Renal cortex interstitium (tissue), 15 donors: ENCODE measurements at places on chromosomes 7 and 10. TPM values are rescaled to one million over a fixed set of nuclear protein-coding genes. Genes with fewer than 3 reads are reported as not detected.

DNA sequence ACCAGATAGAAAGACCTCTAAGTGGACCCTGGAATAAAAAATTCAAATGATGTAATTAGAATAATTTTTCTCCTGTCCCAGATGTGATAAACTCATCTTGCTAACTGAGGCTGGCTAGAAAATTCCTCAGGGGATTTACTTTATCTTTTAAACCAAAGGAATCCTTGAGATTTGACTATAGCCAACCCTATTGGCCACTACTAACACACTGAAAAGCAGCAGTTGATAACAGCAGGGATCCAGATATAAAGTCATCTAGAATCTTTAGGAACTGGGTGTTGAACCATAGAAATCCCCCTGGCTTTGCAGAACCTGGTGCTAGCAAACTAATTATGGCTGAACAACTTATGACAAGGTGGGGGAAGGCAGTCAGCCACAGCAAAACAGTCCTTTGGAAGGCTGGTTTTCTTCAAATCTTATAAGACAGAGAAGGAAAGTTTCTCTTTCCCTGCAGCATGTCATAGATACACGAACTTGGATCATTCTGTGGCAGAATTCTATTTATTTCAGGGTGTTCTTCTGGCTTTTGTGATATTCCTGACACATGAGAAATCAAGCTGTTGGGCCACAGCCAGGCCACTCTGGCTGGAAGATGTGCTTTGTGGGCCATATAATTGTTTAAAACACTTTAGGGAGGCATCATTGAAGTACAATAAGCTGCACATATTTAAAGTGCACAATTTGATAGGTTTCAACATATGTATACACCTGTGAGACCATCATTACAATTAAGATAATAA is 643.6 kb downstream of the SORCS3 start:
- DNase-seq, result no peak

GRCh38 chr7:72099784-72100183 is 312.4 kb downstream of the CALN1 start:
- no peak for DNase-seq

DNA sequence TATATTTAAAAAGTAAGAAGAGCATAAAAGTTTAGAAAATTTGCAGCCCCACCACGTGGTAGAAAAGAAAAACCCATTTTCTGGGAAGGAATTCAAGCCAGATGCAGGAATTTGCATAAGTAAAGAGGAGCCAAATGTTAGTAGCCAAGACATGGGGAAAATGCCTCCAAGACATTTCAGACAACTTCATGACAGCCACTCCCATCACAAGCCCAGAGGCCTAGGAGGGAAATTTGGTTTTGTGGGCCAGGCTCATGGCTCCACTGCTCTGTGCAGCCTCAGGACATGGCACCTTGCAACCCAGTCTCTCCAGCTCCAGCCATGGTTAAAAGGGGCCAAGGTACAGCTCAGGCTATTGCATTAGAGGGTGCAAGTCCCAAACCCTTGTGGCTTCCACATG is 411.9 kb downstream of the THSD7A start:
- DNase-seq, result no peak

- no peak for DNase-seq
These were observed 22.1 kb downstream of the ANTXRL start for GRCh38 chr10:46308666-46309450.

GRCh38 chr10:5632446-5632845 is 33.9 kb downstream of the ASB13 start:
- no peak for DNase-seq

- no peak for DNase-seq
These were observed 23.1 kb upstream of the ZMIZ1 start for GRCh38 chr10:79045566-79046175.

- no peak for DNase-seq
These were observed 72.8 kb upstream of the CUX1 start for GRCh38 chr7:101744588-101744987.

PTPRN2 gene
- polyA plus RNA-seq, result 7.2 TPM

PRLHR gene
- not detected for polyA plus RNA-seq

AKR1E2 gene
- polyA plus RNA-seq, result 6.5 TPM

FOXI2 gene
- 2.2 TPM for polyA plus RNA-seq

IFRD1 gene
- polyA plus RNA-seq, result 34.2 TPM

SUFU gene
- polyA plus RNA-seq, result 27.3 TPM

CEP55 gene
- polyA plus RNA-seq, result 18.2 TPM

KLF6 gene
- 51.3 TPM for polyA plus RNA-seq

RSPH10B2 gene
- 2.2 TPM for polyA plus RNA-seq

BLNK gene
- 42.0 TPM for polyA plus RNA-seq

VGF gene
- polyA plus RNA-seq, result 0.61 TPM
